ENCODE measurements at places on chromosomes 5 and 9.

GRCh38 chr5:119332978-119333401 is 22.8 kb upstream of the TNFAIP8 start:
- no peak for DNase-seq

GRCh38 chr9:132774886-132775285 is 103.2 kb downstream of the AK8 start:
- DNase-seq, result no peak

DNA sequence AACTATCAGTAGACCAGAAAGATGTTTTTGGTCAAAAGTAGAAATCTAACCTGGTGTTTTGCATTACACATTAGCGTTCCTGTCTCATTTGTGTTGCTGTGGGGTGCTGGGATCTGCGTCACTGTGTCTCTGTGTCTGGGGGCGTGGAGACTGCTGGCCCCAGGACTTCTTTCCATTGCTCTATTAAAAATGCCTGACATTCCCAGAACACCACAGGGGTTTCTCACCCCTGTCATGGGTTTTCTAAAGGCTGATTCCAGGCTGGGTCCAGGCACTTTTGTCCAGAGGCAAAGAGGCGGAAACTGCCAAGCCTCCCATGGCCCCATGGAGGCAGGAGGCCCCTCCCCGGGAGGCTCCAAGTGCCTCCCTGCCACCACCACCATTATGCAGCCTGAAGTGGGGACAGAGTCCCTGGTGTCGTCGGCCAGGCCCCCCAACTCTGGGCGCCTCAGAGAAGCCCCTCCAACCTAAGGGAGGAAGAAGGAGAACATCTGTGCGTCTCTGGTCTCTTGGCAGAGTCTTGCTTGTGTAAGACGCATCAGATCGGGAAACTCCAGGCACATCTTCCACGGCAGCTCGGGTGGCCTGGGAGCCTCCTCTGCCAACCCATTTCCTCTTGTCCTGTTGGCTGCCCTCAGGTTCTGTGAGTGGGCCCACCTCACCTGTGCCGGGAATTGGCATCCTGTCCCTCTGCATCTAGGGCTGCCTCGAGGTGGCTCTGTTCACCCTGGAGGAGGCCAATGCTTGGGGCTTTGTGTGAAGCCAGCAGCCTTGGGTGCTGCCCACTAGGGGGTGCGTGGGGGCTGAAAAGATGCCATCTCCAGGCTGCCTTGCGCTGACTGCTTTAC is 13.8 kb upstream of the PLEKHG4B start:
- DNase-seq, result peak; percentile 84

DNA sequence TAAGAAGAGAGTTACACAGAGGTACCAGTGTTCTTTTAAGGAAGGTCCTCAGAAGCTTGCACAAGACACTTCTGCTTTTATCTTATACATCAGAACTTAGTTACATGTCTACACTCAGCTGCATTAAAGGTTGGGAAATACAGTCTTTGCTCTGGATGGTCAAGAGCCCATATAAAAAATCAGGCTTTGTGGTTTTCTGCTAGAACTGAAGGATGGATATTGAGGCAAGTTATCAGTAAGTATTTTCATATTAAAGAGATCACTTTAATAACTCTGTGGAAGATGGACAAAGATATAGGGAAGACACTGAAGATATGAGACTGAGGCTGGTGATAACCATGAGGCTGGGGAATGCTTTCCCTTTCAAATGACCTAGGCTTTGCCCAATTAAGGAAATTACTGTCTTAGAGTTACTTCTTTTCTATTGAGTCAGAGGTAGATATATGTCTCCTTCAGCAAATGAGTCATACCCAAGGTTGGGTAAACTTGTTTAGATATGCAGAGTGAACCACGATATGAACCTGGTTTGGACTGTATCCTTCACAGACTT is 87.0 kb upstream of the TNC start:
- peak; percentile 90 for DNase-seq

DNA sequence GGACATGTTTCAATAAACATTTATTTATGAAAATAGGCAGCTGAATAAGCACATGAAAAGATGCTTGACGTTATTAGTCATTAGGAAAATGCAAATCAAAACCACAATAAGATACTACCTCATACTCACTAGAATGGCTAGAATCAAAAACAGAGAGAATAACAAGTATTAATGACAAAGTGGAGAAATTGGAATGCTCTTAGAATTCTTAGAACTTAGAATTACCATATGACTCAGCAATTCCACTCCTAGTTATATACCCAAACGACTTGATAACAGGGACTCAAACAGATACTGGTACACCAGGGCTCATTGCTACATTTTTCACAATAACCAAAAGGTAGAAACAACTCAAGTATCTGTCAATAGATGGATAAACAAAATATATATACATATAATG is 15.1 kb upstream of the TRIM36 start:
- DNase-seq, result peak; percentile 20

DNA sequence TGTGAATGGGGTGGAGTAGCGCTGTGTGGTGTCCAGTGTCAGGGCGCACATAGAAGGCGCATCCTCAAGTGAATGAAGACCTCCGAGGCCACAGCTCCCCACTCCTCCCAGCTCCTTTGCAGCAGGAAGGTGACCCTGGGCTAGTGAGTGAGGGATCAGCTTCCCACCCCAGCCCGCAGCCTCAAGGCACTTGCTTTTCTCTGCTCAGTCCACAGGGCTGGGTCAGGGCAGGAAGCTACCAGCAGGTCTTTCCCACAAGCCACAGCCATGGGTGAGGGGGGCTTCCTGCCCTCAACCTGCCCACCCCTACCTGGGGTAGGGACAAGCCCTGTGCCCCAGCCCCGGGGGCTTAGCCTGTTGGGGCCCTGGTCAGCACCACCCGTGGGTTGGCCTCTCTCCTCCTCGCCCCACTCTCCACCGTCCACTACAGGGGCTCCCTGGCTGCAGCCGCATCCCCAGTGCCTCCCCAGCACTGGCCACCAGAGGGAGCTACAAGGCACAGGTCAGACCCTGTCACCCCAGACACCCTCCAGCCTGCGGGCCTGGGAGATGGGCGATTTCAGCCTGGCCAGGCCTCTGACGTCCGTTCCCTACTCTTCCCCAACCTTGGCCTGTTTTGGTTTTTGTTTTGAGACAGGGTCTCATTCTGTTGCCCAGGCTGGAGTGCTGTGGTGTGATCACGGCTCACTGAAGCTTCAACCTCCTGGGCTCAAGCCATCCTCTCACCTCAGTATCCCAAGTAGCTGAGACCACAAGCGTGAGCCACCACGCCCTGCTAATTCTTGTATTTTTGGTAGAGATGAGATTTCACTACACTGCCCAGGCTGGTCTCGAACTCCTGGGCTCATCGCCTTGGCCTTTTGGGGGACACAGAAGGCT is 1.3 kb upstream of the ABCA2 start:
- DNase-seq, result peak; percentile 44

- peak; percentile 100 for DNase-seq
Observed at GRCh38 chr9:129139993-129140396, 28.8 kb downstream of the PTPA start.

- no peak for DNase-seq
Observed at GRCh38 chr5:66057239-66057638, 86.9 kb upstream of the SREK1 start.

DNA sequence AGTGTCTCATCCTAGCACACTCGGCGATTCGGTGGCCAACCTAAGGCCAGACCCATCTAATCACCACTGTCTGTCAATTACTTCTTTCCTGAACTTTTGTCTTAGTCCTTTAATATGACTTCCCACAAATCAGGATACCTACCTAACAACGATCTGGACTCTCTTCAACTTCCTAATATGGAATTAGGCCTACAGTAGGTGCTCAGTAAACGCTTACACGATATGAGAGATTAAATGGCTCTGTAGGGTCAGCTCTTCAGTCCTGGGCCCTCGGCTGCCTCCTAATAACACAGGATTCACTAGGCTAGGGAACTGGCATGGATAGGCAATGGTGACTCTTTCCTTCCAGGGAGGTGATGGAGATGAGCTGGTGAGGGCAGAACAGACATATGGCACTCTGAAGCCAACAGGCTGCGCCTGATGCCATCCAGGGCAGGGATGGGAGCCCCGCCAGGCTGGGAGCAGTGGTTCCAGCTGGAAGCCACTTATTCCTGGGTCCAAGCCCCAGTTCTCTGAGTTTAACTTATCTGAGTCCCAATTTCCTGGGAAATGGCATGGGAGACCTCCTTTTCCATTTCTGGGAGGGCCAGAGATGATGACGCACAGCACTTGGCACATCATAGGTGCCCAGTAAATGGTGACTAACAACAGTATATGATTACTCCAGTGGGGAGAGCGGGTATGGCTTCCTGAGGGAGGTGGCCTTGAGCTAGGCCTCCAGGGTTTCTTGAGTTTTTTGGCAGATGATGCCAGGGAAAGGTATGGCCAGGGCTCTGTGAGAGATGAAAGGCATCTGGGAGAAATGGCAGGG is 7.3 kb downstream of the PDGFRB start:
- no peak for DNase-seq

GRCh38 chr5:88390481-88390880 is 121.8 kb upstream of the TMEM161B start:
- no peak for DNase-seq

GRCh38 chr9:128192601-128193371 is 1.4 kb upstream of the CIZ1 start:
- peak; percentile 86 for DNase-seq

DNA sequence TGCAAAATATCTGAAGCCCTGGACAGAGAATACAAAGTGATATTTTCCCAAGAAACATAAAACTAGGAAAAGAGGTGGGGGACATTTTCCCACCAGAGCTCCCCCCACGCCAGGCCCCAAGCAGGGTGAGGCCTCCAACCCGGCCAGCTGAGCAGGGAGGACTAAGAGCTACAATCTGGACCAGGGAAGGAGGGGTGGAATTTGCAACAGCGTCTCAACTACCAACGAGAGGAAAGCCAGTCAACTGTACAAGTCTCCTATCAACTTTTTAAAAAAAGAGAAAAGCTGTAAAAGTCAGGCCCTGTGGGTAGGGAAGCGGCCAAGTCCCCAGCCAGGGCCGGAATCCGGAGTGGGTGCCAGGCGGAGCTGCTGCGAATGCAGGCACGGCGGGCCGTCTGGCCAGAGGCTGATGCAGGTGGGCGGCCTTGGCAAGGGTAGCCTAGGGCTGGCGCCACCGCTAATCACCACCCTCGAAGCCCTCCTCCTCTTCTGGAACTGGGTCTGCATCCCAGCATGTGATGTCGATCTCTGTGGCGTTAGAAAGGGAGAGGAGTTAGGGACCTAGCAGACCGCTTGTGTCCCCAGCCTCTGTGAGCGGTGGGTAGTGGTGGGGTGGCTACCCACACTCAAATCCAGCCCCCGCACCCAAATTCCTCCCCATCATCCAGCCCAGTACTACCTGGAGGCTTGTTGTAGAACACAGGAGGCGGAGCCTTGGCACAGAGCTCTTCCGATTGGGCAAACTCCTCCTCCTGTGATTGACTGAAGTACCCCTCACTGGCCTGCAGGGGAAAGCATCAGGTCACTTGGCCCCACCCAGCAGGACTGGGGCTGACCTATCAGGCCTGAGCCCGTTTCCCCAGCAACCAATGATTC is 10.6 kb downstream of the PRR7 start:
- peak; percentile 97 for DNase-seq

DNA sequence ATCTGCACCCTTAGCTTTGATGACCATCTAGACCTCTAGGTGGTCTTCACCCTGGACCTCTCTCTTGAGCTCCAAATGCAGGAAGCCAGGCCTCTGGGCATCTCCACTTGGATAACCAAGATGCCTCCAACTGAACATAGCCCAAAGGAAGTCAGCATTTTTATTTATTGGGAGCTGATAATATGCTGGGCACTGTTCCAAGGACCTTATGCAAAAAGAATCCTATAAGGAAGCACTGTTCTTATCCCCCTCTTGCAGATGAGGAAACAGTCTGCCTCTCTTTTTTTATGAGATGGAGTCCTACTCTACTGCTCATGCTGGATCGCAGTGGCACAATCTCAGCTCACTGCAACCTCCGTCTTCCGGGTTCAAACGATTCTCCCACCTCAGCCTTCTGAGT is 219.9 kb downstream of the CDK5RAP2 start:
- peak; percentile 59 for DNase-seq

GRCh38 chr5:111227226-111227782 is 3.1 kb downstream of the CAMK4 start:
- no peak for DNase-seq

- no peak for DNase-seq
Observed at GRCh38 chr5:26568316-26568715, 470.1 kb downstream of the CDH9 start.

DNA sequence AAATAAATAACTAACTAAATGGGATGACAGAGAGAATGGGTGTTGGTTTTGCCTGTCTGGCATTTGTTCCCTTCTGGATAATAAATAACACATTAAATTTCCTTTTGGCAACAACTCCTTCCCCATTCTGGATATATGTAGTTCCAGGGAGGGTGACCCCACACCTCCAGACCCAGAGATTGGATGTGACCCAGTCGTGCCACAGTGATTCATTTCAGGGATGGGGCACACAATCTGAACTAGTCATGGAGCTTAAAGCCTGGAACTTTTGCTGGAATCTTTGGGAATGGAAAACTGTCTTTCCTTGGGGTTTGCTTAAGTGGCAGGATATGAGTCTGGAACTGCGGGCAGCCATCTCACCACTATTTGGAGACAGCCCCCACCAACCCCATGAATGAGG is 11.3 kb downstream of the KLF9 start:
- no peak for DNase-seq

GRCh38 chr9:123468541-123468940 is 112.5 kb downstream of the CRB2 start:
- DNase-seq, result no peak

- DNase-seq, result no peak
Observed at GRCh38 chr5:67000794-67001475, 195.7 kb downstream of the CD180 start.

- no peak for DNase-seq
Observed at GRCh38 chr9:1101846-1102641, 51.9 kb downstream of the DMRT2 start.

DNA sequence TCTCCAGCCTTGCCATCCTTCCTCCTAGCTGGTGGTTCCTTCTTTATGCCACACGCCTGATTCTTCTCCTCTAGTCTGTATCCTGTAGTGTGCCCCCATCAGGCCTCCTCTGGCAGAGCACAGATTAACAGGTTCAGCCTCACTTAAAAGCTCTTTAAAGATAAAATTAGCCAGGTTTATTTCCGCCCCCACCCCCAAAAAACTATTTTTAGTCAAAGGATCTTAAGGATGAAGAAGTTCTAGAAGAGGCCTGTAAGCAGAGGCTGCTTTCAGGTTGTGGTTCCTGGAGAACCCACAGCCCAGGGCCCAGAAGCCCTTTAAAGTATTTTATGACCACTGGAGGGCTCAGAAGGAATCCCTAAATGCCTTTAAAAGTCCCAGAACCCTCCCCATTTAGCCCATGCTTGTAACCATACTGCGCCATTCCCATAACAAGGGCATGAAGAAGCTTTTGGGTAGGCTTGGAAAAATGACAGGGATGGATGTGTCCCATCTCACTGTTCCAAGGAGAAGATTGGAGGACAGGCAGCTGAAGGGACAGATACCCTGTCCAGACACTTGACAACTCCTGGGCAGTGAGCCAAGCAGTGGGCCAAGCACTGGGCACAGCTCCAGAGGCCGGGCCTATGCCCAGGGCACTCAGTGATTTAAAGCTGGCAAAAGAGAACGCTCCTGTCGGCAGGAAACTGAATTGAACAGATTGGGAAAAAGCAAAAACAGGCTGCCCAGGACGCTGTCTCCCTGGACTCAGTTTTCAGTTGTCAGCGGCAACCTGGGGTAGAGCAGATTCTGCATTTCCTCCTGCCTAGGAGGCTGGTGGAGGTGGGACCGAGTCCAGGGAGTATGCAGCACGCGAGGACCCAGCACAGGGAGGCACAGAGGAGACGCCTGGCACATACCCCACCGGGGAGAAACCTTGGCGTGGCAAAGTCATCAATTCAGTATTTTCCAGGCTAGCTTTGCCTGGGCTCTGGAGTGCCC is 106.3 kb upstream of the SSBP2 start:
- DNase-seq, result no peak
